NCI-H774 (cell line): ENCODE measurements at places on chromosomes 2 and 18.

- no peak for DNase-seq
These were observed 217.7 kb upstream of the SLC35G4 start for GRCh38 chr18:11391661-11392060.

GRCh38 chr2:176744146-176744545, 468.4 kb upstream of the HNRNPA3 start:
- DNase-seq, result peak; percentile 17

DNA sequence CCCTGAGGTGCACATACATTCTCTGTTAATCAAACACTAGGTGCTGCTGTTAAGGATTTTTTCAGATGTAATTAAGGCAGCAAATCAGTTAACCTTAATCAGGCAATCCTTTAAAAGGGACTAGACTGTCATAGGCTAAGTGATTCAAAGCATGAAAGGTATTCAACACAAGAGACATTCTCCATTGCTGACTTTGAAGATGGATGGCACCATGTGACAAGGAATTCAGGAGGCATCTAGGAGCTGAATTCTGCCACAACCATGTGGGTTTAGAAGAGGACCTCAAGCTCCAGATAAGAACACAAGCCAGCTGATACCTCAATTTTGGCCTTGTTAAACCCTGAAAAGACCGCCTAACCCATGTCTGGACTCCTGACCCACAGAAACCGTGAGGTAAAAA, 84.0 kb downstream of the SMAD2 start:
- DNase-seq, result no peak

DNA sequence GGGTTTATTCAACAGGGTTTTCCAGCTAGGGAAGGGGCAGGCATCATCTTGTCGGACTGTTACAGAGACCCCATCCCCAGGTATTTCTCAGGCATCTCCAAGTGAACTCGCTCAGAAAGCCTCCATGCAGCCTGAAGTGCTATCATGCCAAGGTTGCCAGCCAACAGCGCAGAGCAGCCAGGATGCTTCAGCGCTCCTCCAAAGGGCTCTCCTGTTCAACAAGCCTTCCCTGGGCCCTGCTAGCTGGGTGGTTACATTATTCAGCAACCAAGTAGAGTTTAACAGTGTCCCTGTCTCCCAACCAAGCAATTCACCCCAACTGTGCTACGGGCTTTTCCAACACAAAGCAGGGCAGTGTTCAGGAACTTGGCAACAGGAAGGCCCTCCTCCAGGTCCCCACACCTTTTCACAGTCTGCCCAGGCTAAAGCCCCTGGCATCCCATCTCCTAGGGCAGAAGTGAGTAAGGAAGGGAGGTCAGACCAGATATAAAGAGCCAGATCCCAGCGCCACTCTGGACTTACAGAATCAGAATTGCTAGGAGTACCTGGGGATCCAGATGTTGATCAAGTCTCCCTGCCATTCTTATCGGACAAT, 52.9 kb downstream of the ZBTB7C start:
- no peak for DNase-seq

DNA sequence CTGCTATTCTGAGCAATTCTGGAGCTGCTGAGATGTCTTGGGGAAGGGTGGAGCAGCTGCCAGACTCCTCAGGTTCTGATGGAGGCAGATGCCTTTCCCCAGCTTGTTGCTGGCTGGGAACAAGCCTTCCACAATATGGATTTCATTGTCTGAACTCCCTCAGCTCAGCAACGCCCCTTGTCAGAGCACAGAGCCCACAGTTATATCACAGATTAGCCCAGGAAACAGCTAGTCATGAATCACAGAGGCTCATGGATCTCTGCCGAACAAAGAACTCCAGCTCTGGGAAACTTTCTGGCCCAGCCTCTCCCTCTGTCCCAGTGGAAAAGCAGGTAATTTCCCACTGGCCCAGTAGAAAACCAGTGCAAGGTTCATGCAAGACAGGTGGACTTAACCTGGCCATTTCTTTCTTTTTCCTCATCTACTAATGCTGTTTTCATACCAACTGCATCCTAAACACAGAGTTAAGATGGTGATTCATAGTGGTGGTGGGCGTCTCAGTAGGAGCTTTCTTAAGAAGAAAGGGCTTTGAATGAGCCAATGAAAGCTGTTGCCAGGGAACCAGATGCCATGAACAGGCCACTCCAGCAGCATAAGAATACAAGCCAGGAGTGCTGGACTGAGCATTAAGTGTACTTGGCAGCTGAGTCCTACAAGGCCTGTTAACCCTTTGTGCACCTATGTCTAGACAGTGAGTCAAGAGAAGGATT, 8.7 kb upstream of the KIAA2012 start:
- no peak for DNase-seq

DNA sequence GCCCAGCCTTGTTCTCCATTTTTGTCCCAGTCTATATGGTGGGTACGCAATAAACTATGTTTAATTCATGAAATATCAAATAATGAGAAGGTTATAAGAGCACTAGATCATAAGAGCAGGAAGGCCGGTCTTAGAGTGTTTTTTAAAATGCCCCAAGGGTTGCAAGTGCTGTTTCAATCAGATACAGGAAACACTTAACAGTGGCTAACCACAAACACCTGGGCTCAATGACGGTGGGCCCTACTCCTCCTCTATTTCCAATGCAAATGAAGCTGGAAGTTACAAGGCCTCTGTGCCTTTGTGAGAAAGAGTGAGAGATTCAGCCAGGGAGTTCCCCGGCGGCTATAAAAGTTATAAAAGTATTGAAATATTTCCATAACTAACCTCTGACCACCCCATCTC, 18.9 kb upstream of the WDR33 start:
- DNase-seq, result no peak

GRCh38 chr2:157746234-157746950, 117.7 kb upstream of the ACVR1C start:
- no peak for DNase-seq

- no peak for DNase-seq
These were observed 338.3 kb downstream of the ALK start for GRCh38 chr2:29583104-29583503.

GRCh38 chr2:23378496-23378895, 6.5 kb upstream of the KLHL29 start:
- no peak for DNase-seq

GRCh38 chr2:111941531-111941930, 43.1 kb downstream of the MERTK start:
- DNase-seq, result no peak

- no peak for DNase-seq
These were observed 2.7 kb downstream of the CDCA7 start for GRCh38 chr2:173357346-173357745.

DNA sequence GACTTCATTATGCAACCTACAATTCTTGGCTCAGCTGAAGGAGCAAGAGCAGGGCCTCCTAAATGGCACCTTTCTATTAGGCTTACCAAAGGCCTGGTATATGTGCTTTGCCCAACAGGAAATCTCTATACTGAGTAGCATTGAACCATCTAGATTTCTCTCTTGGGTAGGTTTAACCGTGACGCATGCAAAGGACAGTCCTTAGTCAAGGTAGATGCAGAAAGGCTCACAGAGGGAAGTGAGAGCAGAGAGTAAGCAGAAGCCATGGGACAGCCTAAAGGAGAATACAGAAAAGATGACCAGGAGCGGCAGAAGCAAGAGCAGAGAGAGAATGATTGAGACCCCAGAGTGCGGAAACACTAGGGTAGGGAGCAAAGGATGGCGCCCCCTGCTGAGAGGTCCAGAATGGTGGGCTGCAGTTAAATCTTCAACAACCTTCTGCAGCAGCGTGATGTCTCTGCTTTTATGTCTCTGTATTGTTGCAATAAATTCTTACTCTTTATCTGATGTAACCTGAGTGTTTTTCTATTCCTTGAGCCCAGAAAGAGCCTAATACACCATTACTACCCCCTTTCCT, 4.7 kb upstream of the OSBPL1A start:
- no peak for DNase-seq

DNA sequence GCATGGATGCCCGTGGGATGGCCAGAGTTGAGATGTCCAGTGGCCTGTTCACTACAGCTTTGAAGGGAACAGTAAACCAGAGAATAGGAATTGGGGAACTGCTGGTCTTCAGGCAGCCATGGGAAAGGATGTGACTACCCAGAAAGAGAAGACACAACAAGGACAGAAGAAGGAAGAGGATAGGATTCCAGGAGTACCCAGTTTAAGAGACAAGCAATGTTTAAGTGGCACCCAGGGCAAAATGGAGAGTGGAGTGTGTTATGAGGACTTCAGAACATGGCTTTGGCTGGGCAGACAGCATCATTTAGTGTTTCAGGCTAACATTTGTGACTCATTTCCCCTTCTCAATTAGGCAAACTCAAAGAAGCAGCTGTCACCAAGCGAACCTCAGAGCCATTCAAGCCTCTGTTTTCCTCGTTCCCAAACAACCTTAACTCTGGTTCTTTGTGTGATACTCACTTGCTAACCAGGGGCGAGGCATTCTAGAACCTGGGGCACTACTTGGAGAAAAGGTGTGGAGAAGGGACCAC, 4.0 kb upstream of the FAM124B start:
- no peak for DNase-seq

DNA sequence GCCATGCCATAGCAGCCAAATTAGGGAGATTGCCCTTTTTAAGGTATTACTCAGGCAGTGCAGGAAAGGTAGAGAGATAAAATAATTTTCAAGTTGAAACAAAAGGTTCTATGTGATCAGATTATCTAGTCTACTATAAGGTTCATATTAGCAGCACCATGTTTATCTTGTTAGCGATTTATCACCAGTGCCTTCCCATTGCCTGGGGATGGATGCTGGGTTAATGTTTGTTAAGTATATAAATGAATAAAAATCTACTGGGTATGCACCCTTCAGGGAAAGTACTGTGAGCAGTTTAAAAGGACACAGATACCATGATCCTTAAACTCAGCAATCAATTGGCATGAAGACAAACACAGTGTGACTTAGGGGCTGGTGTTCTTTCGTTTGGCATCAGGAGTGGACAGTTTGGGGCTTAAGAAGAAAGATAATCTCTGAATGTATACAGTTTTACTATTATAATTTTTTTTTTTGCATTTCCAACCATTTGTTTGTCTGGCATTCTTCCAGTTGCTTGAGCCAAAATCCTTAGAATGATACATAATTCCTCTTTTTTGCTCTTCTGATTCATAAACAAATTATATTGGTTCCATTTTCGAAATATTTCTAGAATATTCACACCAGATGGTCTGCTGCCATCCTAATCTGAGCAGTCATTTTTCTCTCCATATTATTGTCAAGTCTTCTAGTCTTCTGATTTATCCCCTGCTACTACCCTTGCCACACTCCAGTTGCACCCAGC, 512.8 kb upstream of the SLC8A1 start:
- no peak for DNase-seq

GRCh38 chr18:21834299-21834660, 93.7 kb downstream of the MIB1 start:
- no peak for DNase-seq

GRCh38 chr2:545711-546650, 131.2 kb downstream of the TMEM18 start:
- DNase-seq, result no peak

DNA sequence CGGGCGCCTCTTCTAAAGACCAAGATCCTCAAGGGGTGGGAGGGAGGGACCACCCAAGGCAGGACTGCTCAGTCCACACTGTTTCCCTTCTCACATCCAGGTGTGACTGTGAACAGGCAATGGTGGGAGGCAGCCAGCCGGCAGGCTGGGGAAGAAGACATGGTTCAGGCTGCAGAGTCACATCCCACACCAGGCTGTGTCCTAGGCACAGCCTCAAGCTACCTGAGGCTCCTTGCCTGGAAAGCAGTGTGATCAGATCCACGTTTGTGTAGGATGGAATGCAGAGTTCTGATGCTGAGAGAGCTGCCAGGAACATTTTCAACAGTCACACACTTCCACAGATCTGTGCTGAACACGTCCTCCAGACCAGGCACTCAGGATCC, 16.4 kb downstream of the SLC66A2 start:
- DNase-seq, result no peak

GRCh38 chr18:47970664-47971531, 40.4 kb upstream of the SMAD2 start:
- DNase-seq, result no peak

DNA sequence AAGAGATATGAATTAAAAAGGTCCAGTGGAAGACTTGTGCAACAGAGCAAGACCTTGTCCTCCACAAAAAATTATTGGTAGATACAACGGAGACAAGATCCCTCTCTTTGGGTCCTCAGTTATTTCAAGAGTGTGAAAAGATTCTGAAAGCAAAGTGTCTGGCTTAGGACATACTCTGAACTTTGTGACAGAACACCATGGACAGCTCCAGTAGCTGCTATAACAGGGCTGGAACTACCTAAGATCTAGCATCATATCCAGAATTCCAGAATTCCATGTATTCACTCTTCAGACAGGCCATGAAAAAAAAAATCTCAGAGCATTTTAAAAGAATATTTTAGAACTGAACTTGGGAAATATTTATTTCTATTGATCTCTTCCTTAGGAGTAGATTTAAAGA, 74.8 kb upstream of the ZBTB14 start:
- DNase-seq, result no peak

GRCh38 chr2:113390124-113390849, 47.2 kb upstream of the ZNG1B start:
- DNase-seq, result no peak

- DNase-seq, result no peak
These were observed 106.1 kb downstream of the ETAA1 start for GRCh38 chr2:67503066-67503795.

DNA sequence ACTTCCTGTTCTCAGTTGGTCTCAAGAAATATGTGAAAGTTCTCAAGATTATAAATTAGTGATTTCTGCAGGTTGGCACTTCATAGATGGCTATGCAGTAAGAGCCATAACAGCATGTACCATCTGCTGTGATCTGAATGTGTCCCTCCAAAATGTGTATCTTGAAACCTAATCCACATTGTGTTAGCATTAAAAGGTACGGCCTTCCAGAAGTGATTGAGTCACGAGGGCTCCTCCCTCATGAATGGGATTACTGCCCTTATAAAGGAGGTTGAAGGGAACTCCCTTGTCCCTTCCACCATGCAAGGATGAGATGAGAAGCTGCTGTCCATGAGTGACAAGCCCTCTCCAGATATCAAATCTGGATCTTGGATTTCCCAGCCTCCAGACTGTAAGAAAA, 45.0 kb downstream of the METTL4 start:
- no peak for DNase-seq

- DNase-seq, result no peak
These were observed 72.4 kb downstream of the RHOB start for GRCh38 chr2:20519309-20519708.

GRCh38 chr2:65518751-65519150, 86.4 kb upstream of the SPRED2 start:
- no peak for DNase-seq

DNA sequence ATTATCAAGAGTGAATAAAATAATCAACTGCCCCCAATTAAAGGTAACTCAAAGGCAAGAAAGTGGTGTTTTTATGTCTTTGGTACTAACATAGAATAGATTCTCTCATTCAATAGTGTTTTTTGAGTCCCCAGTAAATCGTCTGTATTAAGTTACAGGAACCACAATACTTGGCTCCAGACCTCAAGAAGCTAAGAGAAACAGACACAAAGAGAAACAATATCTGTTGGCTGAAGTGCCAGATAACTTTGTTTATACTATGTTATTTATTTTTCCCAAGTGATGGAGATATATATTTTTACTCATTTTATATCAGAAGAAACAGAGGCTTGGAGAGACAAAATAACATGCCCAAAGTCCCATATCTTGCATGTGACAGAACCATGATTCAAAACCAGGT, 201.7 kb upstream of the HNRNPA3 start:
- no peak for DNase-seq

- no peak for DNase-seq
These were observed 9.2 kb upstream of the KYNU start for GRCh38 chr2:142868229-142868762.

GRCh38 chr2:241942416-241943208, 73.1 kb downstream of the RTP5 start:
- DNase-seq, result no peak
